Sigmoid colon (tissue), 7 donors: ENCODE measurements at places on chromosomes 4 and X. TPM values are rescaled to one million over a fixed set of nuclear protein-coding genes. Genes with fewer than 3 reads are reported as not detected.

Gene EBP
- 310 TPM for polyA plus RNA-seq

Gene TMEM150C
- polyA plus RNA-seq, result 1.2 TPM

Gene AFM
- polyA plus RNA-seq, result not detected

Gene MGARP
- polyA plus RNA-seq, result not detected

Gene H2BW2
- not detected for polyA plus RNA-seq

Gene OTC
- polyA plus RNA-seq, result 3.0 TPM

Gene ZCCHC12
- not detected for polyA plus RNA-seq

Gene PGAM4
- not detected for polyA plus RNA-seq

Gene PRKG2
- 1.2 TPM for polyA plus RNA-seq

Gene ADD1
- polyA plus RNA-seq, result 162 TPM

Gene MAML3
- 4.2 TPM for polyA plus RNA-seq

Gene RPA4
- polyA plus RNA-seq, result 0.22 TPM

GRCh38 chrX:148229801-148230303 lies 248.7 kb downstream of the FMR1NB start:
- DNase-seq, result no peak

- no peak for DNase-seq
Measured at GRCh38 chr4:112802780-112803179, 165.8 kb downstream of the LARP7 start.

- DNase-seq, result peak; percentile 50
Measured at GRCh38 chr4:8724436-8725070, 132.0 kb downstream of the CPZ start.

DNA sequence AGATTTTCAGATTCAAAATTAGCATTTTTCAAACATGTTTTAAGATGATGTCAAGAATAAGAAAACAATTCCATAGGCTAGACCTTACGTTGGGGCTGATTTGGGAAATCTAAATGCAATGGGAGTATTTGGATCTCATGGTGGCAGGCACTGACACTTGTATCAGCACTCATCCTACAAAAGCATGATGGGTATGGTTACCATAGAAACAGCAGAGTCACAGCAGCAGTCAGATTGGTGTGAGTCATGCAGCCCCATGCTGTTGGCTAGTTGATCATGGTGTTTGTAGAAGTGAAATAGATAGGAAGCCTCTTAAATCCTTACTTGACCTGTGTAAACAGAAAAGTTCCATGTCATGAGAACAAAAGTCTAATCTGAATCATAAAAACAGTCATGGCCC lies 1637.3 kb upstream of the PABPC4L start:
- no peak for DNase-seq

GRCh38 chrX:18946157-18946556 lies 37.8 kb downstream of the PHKA2 start:
- DNase-seq, result no peak

- DNase-seq, result no peak
Measured at GRCh38 chr4:61734409-61734808, 534.3 kb downstream of the ADGRL3 start.

GRCh38 chr4:125097729-125098128 lies 217.0 kb upstream of the FAT4 start:
- DNase-seq, result no peak

GRCh38 chr4:81470456-81471297 lies 1.0 kb downstream of the RASGEF1B start:
- peak; percentile 79 for DNase-seq

DNA sequence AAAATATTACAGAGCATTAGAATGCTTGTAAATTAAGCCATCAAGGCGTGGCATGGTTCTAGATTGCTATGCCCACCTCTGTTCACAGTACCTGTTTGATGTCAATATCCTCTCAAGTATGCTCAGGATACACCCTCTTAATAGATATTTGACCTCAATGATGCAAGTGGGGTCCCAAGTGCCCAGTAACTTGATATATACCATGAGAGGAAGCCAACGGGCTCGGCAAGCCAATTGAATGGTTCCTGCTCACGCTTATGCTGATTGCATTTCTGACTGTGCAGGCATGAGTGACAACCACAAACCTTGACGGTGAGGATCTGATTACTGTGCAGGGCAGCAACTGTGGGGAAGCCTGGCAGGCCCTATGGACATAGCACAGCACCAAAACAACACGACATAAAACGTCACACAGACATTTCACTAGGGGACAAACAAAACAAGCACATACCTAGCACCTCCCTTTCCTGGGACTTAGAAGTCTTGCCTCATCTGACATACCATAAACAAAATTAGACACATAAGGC lies 179.1 kb upstream of the ETNPPL start:
- no peak for DNase-seq

DNA sequence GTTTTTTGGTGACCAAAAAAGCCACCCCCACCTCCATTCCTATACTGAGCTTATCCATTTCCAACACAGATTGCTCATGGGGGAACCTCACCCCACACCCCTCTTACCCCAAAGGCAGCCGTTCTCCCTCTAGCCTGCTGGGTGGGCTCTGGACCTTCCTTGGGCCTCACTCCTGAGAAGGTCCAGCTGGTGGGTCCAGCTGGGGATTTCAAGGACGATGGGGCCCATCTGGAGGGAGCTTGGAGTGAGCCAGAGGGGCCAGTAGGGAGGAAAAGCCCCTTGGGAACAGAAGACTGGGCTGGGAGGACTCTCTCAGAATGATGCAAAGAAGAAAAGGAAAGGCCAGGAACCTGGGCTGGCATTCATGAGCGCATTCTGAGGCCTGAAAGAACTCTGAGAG lies 42.0 kb upstream of the PJA1 start:
- DNase-seq, result no peak

- DNase-seq, result no peak
Measured at GRCh38 chr4:54056360-54056759, 8.0 kb downstream of the CHIC2 start.

GRCh38 chrX:29561417-29561816 lies 653.9 kb upstream of the MAGEB2 start:
- DNase-seq, result no peak

DNA sequence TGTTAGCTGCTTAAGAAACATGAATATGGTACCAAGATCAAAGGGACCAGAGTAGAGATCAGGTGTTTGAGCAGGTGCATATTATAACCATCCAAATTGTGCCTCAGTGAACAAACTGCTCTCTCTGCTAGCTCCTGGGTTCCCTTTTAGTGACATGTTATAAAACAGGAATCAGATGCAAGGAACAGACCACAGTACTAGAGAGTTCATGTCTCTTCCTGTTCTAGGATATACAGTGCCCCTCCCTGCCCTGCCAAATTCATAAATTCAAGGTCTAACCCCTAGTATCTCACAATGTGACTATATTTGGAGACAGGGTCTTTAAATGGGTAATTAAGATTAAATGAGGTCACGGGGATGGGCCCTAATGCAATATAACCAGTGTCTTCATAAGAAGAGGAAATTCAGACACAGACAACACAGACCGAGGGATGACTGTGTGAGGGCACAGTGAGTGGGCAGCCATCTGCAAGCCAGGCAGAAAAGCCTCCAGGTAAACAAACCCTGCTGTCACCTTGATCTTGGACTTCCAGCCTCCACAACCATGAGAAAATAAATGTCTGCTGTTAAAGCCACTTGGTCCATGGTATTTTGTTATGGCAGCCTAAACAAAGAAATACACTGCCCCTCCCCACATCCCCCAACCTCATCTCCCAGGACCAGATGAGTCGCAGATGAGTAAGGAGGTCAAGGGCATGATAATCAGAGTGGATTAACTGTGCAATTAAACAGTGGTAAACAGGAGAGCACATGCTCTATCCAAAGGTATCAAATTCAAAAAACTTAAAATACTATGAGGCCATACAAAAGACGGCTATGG lies 82.5 kb downstream of the RBM47 start:
- no peak for DNase-seq

DNA sequence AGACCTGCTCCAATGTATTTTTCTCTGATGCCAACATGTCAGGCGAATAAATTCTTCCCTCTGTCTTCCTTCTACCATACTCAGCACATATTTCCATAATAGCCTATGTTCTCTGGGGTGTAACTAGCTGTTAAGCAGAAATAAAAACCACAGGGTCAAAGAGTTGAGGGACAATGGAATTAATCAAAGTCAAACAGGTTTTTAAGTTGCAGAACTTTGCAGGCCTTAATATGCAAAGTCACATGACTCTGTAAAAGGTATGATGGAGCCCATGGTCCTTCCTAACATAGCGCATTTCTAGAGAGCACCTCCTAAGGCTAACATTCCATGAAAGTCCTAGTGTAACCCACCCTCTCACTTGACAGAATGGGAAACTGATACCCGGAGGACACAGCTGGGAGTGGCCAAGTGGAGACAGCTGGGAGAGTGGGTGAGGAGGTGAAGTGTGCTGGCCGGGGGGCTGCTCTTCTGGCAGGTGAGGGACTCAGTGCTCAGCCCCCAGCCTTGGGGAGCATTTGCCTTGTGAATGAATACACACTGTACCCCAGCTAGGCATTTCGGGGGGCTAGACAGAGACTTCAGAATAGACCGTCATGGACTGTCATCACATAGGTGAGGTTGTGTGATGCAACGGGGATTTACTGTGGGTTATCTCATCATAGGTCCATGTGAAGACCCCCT lies 8.4 kb upstream of the SORCS2 start:
- peak; percentile 30 for DNase-seq

DNA sequence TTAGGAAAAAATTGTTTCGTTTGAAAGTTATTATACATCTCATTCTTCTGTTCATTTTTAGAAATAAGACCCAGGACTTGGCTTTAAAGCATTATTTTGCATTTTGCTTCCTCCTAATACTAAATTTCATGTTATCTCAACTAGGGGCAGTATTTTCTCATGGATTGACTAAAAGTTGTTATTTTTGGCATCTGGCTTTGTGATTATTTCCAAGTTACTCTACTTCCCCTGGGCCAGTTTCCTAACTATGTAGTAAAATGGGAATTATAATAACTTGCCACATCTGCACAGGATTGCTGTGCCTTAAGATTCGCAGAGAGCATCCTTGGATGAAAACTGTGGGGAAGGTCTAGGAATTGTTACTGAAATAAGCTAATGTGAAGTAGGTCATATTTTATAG lies 3.0 kb downstream of the RBPJ start:
- no peak for DNase-seq

DNA sequence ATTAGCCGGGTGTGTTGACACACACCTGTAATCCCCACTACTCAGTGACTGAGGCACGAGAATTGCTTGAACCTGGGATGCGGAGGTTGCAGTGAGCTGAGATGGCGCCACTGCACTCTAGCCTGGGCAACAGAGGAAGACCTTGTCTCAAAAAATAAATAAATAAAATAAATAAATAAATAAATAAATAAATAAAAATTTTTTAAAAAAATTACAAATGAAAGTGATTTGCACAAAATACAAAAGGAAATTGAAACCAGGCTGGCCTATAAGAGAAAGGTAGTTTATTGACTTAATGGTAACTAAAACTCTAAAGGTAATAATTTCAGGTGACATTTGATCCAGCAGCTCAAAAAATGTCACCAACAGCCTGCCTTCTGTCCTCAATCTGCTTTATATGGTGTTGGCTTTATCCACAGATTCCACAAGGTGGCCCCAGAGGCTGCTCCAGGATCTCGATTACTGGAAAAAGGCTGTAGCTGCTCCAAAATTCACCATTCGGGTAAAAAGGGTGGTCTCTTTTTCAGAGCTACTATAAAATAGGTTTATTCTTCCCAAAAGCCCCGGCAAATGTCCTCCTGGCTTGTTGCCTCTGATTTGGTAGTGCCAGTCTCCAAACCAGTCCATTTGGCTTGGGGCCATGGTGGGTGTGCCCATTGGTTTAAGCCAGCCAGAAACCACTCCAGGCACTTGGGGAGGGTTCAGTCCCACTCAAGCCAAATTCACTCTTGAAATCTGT lies 61.4 kb upstream of the TRIM2 start:
- peak; percentile 82 for DNase-seq

DNA sequence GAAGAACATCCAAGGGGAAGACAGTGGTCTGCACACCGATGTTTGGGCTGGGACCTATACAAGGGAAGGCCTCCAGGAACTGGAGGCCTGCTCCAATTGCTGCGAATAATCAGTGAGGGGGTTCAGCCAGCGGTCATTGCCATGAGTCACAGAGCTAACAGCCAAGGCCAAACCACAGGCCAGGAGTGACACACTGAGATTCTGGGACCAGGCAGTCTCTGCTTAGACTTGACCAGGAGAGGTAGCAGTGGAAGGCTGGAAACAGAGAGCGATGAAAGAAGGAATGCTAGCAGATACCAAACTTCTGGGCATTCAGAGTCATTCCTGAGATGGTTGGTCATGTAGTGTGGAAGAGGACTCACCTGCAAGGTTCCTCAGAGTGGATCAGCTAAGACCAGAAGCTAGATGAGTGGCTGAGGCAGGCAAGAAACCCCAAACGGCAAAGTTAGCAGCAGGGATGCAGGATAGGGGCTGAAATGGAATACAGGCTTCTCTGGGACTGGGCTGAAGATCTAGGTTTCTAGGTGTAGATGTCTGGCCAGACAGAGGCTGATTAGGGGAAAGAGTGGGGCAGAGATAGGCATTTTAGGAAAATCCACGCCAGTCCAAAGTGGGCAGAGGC lies 54.7 kb downstream of the CNGA2 start:
- peak; percentile 79 for DNase-seq

DNA sequence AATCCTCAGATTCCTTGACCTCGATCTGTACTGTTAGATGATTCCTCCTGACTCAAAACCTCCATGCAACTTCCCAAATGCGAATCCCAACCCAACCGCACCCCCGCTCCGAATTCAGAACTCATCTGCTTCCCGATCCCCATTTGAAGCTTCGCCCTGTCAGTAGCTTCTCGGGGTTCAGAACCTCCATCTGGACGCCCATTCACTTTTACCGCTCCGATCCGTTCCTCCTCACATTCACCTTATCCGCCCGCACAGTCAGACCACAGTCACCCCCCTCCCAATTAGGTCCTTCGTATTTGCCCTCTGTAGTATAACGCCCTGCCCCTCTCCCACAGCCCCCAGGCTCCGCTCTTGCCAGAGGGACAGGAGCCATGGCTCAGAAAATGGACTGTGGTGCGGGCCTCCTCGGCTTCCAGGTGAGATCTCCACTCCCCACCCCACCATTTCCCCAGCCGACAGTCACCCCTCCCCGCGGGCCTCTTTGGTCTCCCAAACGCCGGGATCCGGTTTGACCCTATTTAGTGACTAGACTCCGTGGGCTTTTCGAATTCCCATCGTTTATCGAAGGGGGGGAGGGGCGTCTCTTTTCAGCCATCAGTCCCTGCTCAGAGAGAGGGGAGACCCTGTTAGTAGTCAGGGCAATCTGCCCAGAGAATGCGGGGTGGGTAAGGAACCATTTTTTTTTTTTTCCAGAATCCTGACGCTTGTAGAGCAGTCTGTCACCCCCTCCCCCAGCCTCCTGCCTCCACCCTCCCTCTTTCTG lies 691 bp downstream of the MAGED1 start:
- DNase-seq, result peak; percentile 69

- no peak for DNase-seq
Measured at GRCh38 chrX:95995583-95995982, 689.1 kb upstream of the DIAPH2 start.

- no peak for DNase-seq
Measured at GRCh38 chr4:137082061-137082460, 450.2 kb downstream of the PCDH18 start.

DNA sequence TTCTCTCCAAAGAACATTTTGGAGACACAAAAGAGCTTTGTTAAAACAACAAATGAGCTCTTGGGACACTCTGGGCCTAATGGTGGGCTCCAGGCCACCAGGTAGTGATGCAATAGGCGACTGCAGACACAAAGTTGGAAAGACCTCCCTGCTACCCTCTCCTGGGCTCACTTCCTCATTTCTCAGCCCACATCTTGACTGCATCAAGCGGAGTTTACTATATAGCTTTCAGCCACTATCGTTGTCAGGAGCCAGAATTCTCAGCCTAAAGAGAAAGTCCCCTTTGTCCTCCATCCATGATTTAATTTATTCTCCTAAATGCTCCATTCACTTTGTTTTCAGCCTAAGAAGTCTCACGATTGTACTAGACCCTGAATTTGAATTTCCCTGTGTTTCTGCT lies 114.9 kb downstream of the EFHC2 start:
- no peak for DNase-seq
